ENCODE measurements at places on chromosomes 12 and 14.
A peak's percentile ranks its signal among the peaks of the same experiment; 100 is the strongest.

DNA sequence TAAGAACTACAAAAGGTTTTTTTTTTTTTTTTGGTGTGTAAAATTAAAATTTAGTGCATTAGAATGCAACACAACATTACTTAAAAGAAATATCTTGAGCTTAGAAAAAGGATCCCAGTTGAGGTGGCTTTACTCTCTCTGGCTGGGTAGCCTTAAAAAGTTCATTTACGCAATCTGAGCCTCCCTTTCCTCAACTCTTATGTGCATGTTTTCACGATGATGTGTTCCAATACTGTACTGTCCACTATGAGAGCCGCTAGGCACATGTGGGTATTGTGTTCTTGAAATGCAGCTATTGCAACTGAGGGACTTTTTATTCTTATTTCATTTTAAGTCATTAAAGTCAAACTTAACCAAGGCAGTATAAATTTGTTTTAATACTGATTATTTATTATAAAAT lies 460.9 kb upstream of the SYT1 start:
- no peak for DNase-seq

GRCh38 chr14:57871459-57872080 lies 5.7 kb upstream of the SLC35F4 start:
- DNase-seq, result peak; percentile 8

- peak; percentile 89 for DNase-seq
These were observed 71.4 kb upstream of the GPR68 start for GRCh38 chr14:91315844-91316267.

- no peak for DNase-seq
These were observed 830.0 kb upstream of the NOVA1 start for GRCh38 chr14:27427796-27428195.

GRCh38 chr12:125988545-125988944 lies 923.3 kb downstream of the AACS start:
- no peak for DNase-seq

GRCh38 chr14:70595443-70596185 lies 4.8 kb downstream of the MED6 start:
- no peak for DNase-seq

GRCh38 chr14:73198253-73198652 lies 39.1 kb upstream of the PAPLN start:
- DNase-seq, result no peak

Data from stimulated activated naive CD8-positive, alpha-beta T cell treated with anti-CD3 and anti-CD28 coated beads, Interleukin-15, Interleukin-2, amounts not matched to agents 100 U/mL and 50 U/mL, for 24 hours (primary cell).